ENCODE measurements at places on chromosomes 1 and 21.

DNA sequence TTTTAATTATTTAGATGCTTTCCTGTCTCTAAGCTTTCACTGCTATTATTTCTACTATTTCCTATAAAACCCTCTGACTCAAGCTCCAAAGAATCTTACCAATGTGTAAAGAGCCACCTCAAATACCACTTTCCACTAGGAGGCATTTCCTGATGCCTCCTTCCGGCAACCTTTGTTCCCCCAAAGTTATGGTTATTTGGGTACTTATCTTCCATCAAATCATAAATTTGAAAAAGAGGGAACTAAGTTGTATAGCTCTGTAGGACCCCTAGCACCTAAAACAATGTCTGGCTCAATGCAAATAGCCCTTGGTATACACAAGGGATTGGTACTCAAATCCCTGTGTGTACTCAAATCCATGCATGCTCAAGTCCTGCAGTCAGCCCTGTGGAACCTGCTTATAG lies 79.6 kb downstream of the NME7 start:
- DNase-seq, result peak; percentile 54

GRCh38 chr21:31282095-31282709 lies 61.9 kb downstream of the TIAM1 start:
- peak; percentile 6 for DNase-seq

GRCh38 chr1:244861683-244862082 lies 2.7 kb downstream of the HNRNPU start:
- DNase-seq, result no peak

GRCh38 chr1:53737648-53738204 lies 1.2 kb downstream of the GLIS1 start:
- DNase-seq, result no peak

DNA sequence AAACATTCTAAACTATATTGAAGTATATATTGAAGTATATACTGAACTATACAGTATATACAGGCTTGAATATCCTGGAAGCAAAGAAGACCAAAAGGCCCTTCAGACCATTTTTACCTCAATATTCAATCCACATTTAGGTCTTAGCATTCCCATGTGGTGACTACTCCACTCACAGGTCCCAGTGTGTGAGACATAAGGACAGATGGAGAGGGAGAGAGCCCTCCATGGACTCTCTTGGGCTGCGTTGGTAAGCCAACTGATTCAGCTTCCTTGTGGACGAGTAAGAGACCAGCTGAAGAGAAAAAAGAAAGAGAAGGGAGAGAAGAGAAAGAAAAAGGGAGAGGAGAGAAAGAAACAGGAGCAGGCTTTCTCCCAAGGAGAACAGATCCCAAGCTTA lies 37.3 kb upstream of the ZRANB2 start:
- no peak for DNase-seq

- no peak for DNase-seq
These were observed 53.1 kb upstream of the CYP2J2 start for GRCh38 chr1:59979666-59980065.

- DNase-seq, result peak; percentile 33
These were observed 176.7 kb downstream of the OLFM3 start for GRCh38 chr1:101820071-101820470.

- no peak for DNase-seq
These were observed 16.5 kb upstream of the ADGRB2 start for GRCh38 chr1:31780632-31781031.

DNA sequence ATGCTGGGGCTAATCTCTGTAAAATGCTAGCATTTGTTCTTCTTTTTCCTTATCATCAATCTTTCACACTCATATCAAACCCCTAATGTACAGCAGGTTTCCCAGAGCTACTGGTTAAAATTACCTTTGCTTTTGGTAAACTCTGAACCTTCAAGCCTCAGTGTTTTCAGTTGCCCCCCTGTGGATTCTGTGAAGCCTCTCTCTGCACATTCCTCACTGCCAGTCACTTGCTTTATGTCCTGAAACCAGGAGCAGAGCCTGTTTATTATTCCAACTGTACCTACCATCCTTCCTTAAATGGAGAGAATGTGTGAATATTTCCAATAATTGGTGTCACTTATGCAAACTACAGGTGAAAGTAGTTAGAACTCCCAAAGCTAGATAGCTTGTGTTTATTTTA lies 134.2 kb downstream of the NEK7 start:
- no peak for DNase-seq

- peak; percentile 72 for DNase-seq
These were observed 580 bp downstream of the INKA2 start for GRCh38 chr1:111738436-111739193.

DNA sequence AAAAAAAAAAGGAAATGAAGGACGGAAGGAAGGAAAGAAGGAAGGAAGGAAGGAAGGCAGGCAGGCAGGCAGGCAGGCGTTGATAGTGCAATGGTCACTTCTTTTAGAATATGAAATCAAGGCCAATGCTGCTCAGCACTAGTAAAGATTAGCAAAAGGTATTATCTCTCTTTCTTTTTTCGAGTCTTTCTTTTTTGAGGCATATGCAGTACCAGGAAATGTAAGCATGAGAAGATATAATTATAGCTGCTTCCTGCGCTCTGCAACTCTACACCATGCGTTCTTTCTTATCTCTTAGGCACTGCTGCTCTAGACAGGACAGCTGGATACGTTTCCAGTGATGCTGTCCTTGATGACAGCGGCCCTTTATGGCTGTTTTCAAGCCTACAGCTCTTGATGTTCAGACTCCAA lies 1512.5 kb upstream of the B3GALT2 start:
- no peak for DNase-seq

DNA sequence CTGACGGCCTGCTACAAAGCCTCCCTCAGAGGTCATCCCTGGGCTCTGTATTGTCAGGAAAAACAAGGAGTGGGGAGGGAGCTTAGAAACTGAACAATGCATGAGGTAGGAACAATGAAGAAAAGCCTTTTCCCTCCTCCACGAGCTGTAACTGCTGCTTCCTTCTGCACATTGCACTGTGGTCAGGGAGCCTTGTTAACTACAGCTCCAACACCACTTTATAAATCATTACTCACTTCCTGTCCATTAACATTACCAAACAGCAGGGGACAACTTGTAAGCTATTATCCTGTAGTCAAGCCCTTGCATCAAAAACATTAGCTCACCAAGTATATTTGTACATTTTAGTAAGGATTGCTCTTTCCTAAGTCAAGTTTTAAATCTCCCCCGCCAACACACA lies 336.0 kb upstream of the NR5A2 start:
- peak; percentile 39 for DNase-seq

- no peak for DNase-seq
These were observed 7.4 kb downstream of the LRRC47 start for GRCh38 chr1:3788756-3789420.

- DNase-seq, result no peak
These were observed 11.0 kb downstream of the SH3BGRL3 start for GRCh38 chr1:26290882-26291261.

GRCh38 chr1:6491966-6492365 lies 499 bp upstream of the PLEKHG5 start:
- DNase-seq, result no peak

GRCh38 chr1:214989341-214989740 lies 93.2 kb upstream of the KCNK2 start:
- DNase-seq, result no peak

- no peak for DNase-seq
These were observed 20.7 kb downstream of the CASZ1 start for GRCh38 chr1:10775763-10776162.

DNA sequence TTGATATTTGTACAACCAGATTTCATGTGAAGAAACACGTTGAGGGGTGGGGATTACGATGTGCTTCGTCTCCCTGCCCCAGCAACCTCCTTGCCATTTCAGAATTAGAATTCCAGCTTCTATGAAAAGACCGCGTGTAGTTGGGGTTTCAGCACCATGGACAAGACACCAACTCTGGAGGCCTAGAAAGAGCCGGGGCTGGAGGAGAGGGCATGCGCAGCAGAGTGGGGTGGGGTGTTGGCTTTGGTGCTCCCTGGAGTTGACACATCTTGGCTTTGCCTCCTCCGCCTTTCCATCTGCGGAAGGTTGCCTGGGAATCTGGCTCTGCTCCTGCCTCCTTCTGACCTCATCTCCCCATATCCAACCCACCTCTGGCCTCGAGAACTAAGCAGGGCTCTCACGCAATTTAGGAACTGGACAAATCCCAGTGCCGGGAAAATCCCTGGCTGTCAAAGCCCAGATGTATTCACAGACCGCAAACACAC lies 11.8 kb downstream of the HTR6 start:
- DNase-seq, result peak; percentile 37

GRCh38 chr1:204565617-204566582 lies 49.7 kb downstream of the MDM4 start:
- DNase-seq, result peak; percentile 61

- no peak for DNase-seq
These were observed 71.0 kb downstream of the DHRS3 start for GRCh38 chr1:12546771-12547585.

GRCh38 chr1:14367451-14367850 lies 231.0 kb upstream of the KAZN start:
- no peak for DNase-seq

- DNase-seq, result no peak
These were observed 44.9 kb upstream of the TNFSF18 start for GRCh38 chr1:173095632-173096031.

Measured in LoVo (cell line).